Hypothalamus (tissue), 51 donors: ENCODE measurements at places on chromosomes 4 and X.

GRCh38 chr4:133148690-133149363 lies at the start of gene PCDH10:
PCDH10 (plus strand) TSS chr4:133149294; CDS start chr4:133150141, 847 bp downstream.
- peak; percentile 95 for DNase-seq

- no peak for DNase-seq
Measured at GRCh38 chrX:40521868-40522450, 58.8 kb upstream of the ATP6AP2 start.

GRCh38 chr4:42442601-42443000 lies 45.3 kb downstream of the SHISA3 start:
- DNase-seq: no peak

DNA sequence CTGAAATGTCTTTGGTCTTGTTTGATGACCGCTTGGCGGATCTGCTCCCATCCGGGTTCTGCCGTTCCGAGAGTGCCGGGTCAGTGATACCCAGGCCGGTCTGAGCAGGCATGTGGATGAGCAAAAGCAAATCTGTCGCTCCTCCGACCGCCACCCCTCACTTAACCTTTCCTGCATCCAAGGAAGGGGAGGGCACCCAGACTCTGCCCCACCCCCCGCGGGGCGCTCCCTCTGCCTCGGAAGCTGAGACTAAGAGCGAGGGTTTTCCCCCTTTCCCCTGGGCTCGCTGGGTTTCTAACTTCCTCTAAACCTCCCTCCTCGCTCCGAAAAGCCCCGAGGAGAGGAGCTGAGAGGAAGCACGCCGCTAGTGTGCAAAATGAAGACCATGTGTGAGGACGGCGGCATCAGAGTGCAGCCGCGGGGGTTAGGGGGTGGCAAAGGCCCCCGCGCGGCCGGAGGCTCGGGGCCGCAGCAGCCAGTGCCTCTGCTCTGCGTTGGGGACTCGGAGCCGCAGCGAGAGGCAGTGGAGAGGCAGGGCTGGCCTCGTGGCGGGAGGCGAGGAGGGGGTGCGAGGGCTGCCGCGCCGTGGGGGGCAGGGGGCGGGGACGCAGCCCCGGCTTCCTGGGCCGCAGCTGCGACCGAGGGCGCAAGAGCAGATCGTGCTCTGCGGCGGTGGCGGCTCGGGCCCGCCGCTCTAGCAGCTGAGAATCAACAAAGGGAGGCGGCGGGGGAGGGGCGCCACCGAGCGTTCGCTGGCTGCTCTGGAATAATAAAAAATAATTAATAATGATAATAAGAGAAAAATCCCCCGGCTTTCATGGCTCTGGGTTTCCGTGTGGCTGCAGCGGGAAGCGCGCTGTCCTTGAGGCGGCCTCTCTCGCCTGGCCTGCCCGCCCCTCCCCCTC lies 55.8 kb upstream of the BCOR start:
- peak; percentile 53 for DNase-seq

GRCh38 chr4:86108137-86108536 lies 251.7 kb downstream of the MAPK10 start:
- no peak for DNase-seq

GRCh38 chr4:152590179-152591031 lies 54.5 kb upstream of the FBXW7 start:
- no peak for DNase-seq

GRCh38 chr4:48967101-48967500 lies 19.0 kb upstream of the CWH43 start:
- DNase-seq: no peak

- no peak for DNase-seq
Measured at GRCh38 chr4:85747882-85748491, 273.0 kb downstream of the ARHGAP24 start.

- no peak for DNase-seq
Measured at GRCh38 chrX:139734996-139735395, 27.0 kb upstream of the MCF2 start.

DNA sequence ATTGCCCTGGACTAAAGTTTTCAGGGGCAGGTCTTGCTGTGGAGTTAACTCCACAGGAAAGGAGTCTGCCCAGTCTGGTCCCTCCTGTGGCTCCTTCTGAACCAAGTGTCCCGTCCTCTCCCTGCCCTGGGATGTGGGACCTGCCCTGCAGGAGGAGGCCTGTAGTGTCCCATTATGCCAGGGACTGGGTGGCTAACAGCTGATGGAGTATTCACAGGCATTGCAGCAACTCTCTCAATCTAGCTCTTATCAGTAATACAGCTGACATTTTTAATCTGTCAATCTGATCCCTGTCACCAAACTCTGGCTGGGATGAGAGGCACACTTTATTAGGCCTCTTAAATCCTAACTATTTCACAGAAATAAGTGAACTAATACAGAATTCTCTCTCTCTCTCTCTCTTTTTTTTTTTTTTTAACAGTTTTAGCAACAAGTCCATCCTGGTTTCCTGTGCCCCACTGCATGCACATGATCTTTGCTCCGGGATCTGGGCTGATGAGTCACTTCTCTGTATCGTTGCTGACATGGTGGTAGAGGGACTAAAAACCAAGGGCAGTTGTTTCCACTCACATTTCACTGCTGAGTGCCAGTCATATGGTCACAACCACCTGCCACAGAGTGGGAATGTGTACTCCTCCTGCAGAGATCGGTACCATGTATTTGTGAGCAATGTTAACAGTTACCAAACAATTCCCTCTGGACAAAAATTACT lies 39.1 kb downstream of the HAND2 start:
- DNase-seq: no peak

DNA sequence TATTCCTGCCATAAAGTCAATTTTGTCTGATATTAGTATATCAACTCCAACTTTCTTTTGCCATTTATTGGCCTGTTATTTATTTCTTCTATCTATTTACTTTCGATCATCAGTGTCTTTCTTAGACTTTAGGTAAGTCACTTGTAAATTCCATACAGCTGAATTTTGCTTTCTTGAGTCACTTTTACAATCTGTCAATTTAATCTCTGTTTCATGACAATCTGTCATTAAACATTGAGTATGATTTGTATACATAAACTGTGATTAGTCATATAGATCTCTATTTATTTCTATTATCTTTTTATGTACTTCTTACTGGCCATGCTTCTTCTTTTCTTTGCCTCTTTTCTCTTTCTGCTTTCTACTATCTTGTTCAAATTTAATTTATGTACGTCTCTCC lies 160.1 kb downstream of the TMA16 start:
- DNase-seq: no peak

GRCh38 chr4:148145475-148145874 lies 296.7 kb downstream of the NR3C2 start:
- DNase-seq: no peak

- DNase-seq: no peak
Measured at GRCh38 chr4:74067586-74067985, 29.1 kb upstream of the CXCL3 start.

- no peak for DNase-seq
Measured at GRCh38 chrX:139020801-139021200, 309.3 kb upstream of the FGF13 start.

- no peak for DNase-seq
Measured at GRCh38 chrX:27039332-27039731, 423.8 kb downstream of the PPP4R3C start.

GRCh38 chrX:19869193-19869592 lies 18.2 kb downstream of the SH3KBP1 start:
- DNase-seq: no peak

DNA sequence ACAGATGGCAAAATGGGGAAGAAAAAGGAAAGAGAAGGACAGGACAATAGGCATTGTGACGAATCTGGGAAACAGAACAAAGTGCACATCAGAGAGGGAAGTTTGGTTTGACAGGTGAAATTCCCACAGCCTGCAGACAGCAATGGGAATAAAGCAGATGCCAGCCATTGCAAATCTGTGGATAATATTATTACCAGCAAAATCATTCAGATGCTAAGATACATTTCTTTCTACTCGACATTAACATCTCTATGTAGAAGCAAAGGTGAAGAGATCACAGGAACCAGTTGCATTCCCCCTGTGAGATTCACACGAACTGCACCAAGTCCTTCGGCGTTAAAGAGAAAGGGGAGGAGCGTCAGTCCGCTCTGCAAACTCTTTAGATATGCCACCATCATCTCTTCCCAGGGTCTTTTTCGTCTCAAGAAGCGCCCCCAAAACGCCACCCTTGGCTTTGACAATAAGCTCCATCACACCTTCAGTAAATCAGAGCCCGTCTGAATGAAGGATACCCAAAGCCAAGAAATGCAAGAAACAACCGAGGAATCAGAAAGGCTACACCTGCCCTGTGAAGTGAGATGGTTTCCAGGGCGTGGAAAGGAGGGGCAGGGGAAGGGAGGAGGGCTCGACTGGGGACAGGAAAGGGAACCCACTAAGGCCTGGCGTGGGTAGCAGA lies 1.9 kb downstream of the NEUROG2 start:
- no peak for DNase-seq

- no peak for DNase-seq
Measured at GRCh38 chr4:173417833-173418232, 18.9 kb upstream of the SCRG1 start.

- no peak for DNase-seq
Measured at GRCh38 chr4:67291644-67292043, 253.7 kb downstream of the CENPC start.

DNA sequence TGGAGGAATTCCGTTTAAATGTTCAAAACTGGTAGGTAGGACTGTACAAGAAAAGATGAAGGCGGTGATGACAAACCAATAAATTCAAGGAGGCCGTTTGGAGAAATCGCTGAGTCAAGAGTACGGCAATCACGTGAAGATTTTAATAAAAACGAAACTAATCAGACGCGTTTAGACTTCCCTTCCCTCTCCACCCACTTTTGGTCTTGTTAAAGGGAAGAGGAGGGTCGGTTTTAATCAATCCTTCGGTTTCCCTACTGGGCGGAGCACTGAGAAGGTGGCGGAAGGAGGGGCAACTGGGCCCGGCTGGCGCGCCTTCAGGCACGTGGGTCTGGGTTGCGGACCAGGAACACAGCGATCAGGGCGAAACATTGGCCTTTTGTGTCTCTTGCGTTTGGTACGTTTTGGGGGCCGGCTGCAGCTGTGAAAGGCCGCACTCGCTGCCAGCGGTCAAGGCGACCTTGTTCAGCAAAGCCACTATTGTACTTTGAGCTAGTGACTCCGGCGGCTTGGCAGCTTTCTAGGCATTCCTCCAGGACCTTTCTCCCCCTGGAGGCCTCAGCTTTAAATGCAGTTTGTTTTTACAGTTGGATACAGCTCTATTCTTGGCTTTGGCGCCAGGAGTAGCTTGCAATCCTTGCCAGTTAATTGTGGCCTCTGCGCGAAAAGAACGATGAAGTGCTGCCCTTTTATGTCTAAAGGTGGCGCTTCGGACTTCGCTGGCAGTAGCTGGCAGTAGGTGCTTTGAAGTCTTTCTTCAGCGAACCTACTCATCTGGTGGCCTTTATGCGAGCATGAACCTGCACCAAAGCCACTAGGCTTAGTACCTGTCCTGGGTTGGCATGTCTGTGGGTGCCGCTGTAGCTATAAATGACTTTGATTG lies 16.8 kb upstream of the LAMP2 start:
- peak; percentile 43 for DNase-seq

GRCh38 chr4:38905652-38906385 lies 38.2 kb downstream of the FAM114A1 start:
- no peak for DNase-seq

GRCh38 chr4:1927675-1928074 lies 56.5 kb downstream of the NSD2 start:
- no peak for DNase-seq

DNA sequence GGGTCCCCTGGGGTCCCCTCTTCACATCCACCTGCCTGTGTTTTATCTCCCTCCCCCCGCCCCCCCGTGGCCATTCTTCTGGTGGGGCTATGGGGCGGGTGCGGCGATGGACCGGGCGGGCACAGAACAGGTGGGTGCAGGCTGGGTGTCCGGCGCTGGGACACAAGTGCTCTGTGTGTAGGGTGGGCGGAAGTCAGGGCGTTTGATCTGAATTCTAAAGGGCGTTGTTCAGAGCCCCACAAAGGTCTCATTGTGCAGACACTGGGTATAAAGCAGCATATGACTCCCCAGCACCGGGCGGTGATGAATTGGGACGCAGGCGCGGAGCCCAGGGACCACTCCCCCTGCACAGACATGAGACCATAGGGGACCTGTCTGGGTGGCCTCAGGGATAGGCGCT lies at the start of gene GJB1:
GJB1 (plus strand) TSS at position 296 of the 400 bp plus-strand sequence. CDS start 484 bp downstream, outside the sequence.
- DNase-seq: peak; percentile 23

DNA sequence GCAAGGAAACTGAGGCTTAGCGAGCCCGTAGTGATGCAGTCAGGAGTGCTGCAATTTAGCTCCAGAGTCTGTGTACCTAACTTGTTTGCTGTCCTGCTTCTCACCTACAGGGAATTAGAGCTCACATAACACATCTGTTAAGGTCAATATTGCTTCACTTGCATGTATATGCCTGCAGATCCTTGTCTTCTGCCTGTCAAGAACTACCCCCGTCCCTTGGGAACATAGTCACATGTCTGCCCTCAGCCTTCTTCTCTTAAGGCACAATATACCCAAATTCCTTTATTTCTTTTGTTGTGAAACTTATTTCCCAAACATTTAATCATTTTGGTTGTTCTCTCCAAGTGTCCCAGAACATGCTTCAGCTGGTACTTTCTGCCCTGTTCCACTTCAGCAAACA lies 103.3 kb upstream of the LEF1 start:
- no peak for DNase-seq

DNA sequence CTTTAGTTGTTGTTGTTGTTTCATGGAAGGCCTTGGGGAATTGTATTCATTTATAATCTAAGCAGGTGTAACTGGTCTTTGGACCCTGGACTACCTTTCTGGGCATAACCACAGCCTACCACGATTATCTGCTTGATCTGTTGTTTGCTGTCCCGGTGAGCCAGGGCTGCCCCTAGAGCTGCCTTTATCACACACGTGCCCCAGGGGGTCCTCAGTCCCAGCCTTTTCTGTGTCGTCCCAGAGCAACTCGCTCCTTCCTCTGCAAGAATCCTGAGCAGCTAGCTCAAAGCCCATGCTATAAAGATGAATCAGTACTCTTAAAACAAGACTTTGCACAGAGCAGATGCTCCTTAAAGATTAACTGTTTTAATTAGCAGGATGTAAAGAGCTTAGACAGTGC lies 273.2 kb downstream of the EVC2 start:
- no peak for DNase-seq

DNA sequence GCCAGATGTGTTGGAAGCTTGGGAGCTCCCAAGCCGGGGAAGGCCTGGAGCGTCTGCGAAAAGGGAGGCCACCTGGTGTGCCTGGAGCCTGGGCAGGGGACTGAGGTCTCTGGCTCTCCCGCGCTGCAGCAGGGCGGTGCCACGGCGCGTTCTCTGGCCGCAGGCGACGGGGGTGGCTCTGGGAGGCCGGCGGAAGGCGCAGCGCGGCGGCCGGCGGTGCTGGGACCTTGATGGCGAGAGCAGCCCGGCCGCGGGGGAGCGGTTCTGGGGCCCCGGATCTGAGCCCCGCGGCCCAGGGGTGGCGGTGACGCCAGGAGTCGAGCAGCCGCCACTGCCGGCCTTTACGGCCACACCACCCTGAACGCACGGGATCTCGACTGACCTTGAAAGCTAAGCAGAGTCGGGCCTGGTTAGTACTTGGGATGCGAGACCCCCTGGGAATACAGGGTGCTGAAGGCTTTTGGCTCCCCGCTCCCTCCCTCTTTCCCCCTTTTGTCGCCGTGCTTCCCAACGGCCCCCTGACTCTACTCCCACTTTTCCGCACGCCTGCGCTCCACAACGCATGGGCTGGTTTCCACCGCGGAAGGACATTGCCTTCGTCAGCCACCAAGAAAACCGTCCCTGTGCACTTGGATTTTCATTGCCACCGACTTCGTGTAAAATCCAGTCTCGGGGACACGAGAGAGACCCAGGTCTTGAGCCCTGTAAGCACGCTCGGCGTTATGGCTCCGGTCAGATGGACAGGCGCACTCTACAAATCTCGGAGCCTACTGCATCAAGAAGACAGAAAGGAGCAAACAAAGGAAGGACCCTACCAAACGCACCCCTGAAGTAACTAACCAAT lies 9.5 kb downstream of the FRG2 start:
- no peak for DNase-seq

- no peak for DNase-seq
Measured at GRCh38 chr4:95539106-95539505, 9.7 kb downstream of the UNC5C start.
